ENCODE measurements at places on chromosomes 5 and 9. TPM values are rescaled to one million over a fixed set of nuclear protein-coding genes. Genes with fewer than 3 reads are reported as not detected.

The LMNB1 gene
- 1.8 TPM for total RNA-seq

The SLC46A2 gene
- total RNA-seq: not detected

DNA sequence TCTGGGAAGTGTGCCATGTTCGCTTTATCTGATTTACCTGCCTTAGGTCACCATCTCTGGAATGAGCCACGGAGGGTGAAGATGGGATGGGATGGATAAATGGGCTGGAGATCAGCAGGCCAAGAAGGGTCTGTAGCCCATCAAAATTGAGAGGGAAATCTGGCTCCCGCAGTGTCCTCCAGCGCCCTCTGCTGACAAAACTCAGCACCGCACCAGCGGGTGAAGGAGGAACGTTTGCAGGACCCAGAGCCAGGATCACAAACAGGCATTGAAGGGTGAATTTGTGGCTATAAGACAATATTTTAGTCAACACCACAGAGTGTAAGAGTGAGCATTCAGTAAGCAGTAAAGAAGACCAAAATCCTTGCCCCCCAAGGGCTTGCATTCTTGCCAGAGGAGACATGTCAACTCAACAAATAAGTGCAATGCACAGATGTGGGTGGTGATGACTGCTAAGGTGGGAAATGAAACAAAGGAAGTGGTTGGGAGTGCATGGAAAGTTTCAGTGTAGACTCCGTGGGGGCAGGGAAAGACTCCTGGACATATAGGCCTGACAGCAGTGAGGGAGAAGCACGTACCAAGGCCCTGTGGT is 124.4 kb downstream of the TENT4A start:
- peaks cover 11% of the 10 kb centered on the region for H3K4me1 ChIP-seq
- no peaks in the 10 kb centered on the region for H3K36me3 ChIP-seq
- H3K4me3 ChIP-seq: no peak overlapping the region
- H3K27me3 ChIP-seq: peaks cover 44% of the 10 kb centered on the region
- no peak overlapping the region for H3K27ac ChIP-seq

DNA sequence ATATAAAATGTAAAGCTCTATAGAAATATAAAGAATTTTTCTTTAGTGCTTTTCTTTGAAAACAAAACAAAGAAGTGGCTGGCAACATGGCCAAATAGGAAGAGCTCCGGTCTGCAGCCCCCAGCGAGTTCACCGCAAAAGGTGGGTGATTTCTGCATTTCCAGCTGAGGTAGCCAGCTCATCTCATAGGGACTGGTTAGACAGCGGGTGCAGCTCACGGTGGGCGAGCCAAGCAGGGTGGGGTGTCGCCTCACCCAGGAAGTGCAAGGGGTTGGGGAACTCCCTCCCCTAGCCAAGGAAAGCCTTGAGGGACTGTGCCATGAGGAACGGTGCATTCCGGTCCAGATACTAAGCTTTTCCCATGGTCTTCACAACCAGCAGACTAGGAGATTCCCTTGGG is 21.0 kb upstream of the TIMD4 start:
- H3K4me3 ChIP-seq: no peak overlapping the region
- no peak overlapping the region for H3K27ac ChIP-seq
- no peaks in the 10 kb centered on the region for H3K4me1 ChIP-seq
- no peaks in the 10 kb centered on the region for H3K36me3 ChIP-seq

DNA sequence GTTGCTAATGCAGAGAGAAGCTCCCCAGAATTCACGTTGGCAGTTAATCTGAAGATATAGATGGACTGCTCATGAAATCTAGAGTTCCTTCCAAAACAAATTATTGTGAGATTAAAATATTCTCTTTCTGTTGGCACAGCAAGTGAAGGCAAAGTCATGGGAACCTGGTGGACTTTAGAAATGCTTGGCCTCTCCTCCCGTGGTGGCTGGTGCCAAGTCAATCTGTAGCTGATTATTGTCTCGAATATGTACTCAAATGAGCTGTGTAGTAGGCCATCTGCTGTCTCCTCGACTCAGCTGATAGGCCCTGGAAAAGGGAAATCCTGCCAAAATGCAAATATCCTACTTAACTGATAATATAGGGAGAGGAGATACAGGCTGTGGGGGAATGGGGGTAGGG is 69.3 kb downstream of the DAPK1 start:
- H3K27ac ChIP-seq: no peak overlapping the region
- DNase-seq: no peak
- H3K4me1 ChIP-seq: peaks cover 23% of the 10 kb centered on the region

GRCh38 chr9:374736-375135 is 160.1 kb downstream of the DOCK8 start:
- H3K36me3 ChIP-seq: no peaks in the 10 kb centered on the region
- peaks cover 25% of the 10 kb centered on the region for H3K4me1 ChIP-seq
- no peak for DNase-seq
- H3K27me3 ChIP-seq: peaks cover 11% of the 10 kb centered on the region
- H3K27ac ChIP-seq: no peak overlapping the region

- H3K27ac ChIP-seq: peak overlapping the region; percentile 64
- H3K4me3 ChIP-seq: no peak overlapping the region
- H3K36me3 ChIP-seq: no peaks in the 10 kb centered on the region
- no peak for DNase-seq
- H3K4me1 ChIP-seq: peaks cover 41% of the 10 kb centered on the region
These were observed 49.8 kb upstream of the PLPP1 start for GRCh38 chr5:55584398-55585205.

DNA sequence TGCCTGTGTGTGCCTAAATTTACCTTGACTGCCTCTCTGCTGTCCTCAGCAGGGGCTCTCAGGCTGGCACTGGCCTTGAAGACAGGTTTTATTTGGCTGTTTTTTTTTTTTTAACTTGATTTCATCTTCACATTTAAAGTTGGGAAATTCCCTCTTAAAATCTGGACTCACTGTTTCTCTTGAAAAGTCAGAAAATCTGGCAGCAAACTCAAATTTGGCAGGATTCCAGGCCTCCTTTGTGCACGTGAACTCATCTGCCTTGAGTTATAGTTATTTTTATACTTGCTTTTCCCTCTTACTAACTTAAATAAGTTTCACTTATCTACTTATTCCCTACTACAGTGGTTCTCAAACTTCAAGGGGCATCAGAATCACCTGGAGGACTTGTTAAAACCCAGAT is 118.4 kb upstream of the MAP3K1 start:
- H3K27ac ChIP-seq: peak overlapping the region; percentile 16
- H3K36me3 ChIP-seq: no peaks in the 10 kb centered on the region
- no peak overlapping the region for H3K4me3 ChIP-seq

- H3K27me3 ChIP-seq: no peaks in the 10 kb centered on the region
- H3K4me1 ChIP-seq: peaks cover 3% of the 10 kb centered on the region
- H3K27ac ChIP-seq: no peak overlapping the region
- peak; percentile 23 for DNase-seq
These were observed 207.3 kb downstream of the TMEM38B start for GRCh38 chr9:105901514-105902109.

All from left ventricle myocardium inferior (tissue), 1 donor.